ENCODE measurements at places on chromosomes 5 and 9.

DNA sequence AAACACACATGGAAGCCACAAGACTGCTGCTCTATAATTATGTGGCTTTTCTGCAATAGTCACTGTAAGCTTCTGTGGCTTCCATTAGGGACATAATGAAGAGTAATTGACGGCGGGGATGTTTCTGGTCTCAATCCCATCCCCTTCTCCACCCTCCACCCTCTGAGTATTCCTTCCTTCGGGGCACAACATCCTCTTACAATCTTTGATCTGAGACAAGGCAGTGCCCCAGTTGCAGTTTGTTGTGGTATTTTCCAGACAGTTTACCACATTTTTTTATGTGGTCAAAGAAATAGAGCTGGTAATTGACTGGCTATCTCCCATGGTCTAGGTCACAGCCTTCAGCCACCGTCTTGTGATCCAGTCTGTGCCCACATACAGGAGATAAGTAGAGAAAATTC, 277.7 kb downstream of the NR2F1-AS1 start:
- no peak for DNase-seq

- no peak for DNase-seq
Measured at GRCh38 chr9:123039617-123040219, 6.3 kb downstream of the GPR21 start.

DNA sequence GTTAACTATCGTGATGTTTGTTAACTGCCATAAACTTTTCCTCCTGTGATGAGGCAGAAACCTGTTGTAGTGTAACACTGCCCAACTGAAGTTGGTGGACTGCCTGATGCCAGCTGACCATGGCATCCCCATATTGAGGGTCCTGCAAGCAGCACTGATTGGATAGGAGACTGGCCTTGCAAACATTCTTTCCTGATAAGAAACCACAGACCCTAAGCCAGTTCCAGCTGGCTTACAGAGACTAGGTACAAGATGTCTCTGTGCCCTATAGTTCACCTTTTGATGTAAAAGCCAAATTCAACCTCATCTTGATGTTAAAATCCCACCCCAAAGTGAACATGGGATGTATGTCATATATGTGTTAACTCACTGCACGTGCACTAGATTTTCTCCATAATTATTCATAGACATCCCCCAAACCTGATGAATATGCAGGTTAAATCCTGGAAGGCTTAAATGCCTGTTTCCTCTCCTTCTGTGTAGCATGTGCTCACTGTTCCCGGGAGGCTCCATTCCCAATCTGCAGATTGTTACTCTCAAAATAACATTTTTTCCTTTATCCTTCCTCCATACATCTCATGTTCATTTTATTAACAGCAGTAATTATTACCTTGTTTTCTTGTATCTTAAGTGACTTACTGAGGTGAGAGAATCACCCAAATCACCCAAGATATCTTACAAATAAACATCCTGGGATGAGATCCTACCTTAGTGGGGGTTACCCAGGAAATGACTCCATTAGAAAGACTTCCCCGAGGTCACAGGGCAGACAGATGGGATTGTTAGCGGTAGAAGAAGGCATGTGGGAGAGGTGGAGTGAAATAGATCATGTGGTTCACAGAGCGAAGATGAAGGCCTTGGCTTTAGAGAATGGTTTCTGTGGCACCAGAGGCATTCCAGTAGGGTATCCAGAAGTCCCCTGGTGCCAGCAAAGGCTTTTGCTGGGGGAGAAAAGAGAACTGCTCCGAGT, 566.7 kb downstream of the CCDC171 start:
- DNase-seq = peak; percentile 64

DNA sequence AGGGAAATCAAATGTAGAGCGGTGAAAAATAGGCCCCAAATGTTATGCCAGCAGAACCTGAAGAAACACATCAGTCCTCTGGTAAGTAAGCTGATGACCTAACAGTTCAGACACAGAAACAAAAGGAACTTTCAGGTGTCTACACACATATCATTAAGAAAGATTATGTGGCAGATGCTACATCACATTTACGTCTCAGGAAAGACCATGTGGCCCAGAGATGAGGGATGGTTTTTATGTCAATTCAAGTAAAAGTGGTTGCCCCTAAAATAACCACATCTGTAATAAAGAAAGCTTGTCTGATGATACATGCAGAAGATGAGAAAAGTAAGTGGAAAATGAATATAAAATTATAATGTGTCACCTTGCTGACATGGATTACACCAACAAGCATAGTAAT, 31.4 kb downstream of the GNAQ start:
- DNase-seq = no peak

GRCh38 chr9:124349675-124350493, 65.4 kb downstream of the PSMB7 start:
- no peak for DNase-seq

DNA sequence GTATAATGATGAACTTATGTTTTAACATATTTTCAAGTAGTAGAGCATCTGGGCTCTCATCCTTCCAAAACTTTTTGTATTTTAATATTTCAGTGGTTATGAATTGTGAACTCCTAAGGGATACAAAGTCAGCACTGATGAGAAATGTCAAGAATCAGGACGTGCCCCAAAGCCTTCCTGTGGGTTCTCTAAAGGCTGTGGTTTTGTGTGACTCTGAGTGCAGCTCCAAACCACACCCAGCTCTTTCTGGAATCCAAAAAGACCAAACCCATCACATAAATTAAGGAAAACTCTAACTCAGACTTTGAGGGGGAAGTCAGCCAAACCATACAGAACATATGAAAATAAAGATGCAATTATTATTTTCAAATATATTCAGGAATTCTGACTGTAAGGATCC, 40.8 kb upstream of the SMU1 start:
- no peak for DNase-seq

DNA sequence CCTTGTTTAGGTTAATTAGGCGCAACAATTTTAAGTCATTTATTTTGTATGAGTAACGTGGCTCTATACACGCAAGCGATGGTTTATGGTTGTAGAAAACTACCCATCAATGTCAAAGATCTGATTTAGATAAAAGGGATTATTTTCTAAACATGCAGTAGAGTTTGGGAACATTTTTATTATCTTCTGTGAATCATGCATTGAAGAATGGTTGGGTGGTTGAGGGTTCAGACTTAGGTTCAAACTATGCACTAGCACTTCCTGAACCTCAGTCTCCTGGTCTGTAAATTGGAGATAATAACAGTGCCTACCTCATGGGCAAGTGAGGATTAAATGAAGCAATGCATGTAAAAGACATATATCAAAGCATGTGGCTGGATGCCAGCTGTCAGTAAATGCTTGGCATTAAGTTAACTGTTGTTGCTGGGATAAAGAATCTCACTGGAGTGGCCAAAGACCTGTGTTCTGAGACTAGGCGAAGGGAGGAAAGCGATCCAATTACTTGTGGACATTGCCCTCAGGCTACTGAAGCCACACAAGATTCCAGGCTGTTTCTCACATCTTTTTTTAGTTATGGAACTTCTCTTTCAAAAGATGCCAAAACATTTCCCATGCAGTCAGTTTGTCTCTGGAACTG, 1.1 kb upstream of the OTULINL start:
- DNase-seq = peak; percentile 32

DNA sequence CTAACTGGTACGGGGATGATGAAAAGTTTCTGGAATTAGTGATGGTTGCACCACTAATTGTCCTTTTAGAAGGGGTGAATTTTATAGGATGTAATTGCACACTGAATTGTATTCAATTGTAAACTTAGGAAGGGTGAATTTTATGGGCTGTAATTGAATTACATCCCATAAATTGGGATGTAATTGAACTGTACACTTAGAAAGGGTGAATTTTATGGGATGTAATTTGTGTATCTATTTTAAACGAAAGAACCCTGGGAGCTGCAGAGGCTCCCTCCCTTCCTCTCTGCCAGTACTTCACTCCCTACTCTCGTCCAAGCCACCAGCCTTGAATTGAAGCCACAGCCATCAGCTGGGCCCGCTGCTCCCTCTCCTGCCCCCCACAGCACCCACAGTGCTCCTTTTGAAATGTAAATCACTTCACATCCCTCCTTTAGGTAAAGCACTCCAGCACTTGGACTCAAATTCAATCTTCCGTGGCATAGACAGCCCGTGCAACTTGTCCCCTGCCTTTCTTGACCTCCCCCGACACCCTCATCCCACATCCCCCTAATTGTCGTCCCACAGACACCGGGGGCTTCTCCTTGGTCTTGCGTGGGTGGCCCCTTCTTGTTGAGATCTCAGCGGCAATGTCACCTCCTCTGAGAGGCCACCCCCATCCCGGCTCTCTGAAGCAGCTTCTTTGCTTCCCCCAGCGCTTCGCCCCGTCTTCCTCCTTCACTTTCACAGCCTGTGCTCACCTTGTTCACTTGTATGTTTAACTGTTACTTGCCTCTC, 84.2 kb upstream of the HRH2 start:
- DNase-seq = no peak

GRCh38 chr9:136107953-136108647, 10.6 kb downstream of the TMEM250 start:
- DNase-seq = no peak

GRCh38 chr9:134456756-134457305, 130.6 kb downstream of the RXRA start:
- DNase-seq = no peak
